ENCODE measurements at places on chromosomes 5 and 9.

- DNase-seq: no peak
These were observed 112.5 kb upstream of the ERCC6L2 start for GRCh38 chr9:95763006-95763405.

GRCh38 chr5:145666591-145666990 is 168.6 kb downstream of the PRELID2 start:
- DNase-seq: no peak

- no peak for DNase-seq
These were observed 24.1 kb upstream of the PTGS1 start for GRCh38 chr9:122346478-122347347.

DNA sequence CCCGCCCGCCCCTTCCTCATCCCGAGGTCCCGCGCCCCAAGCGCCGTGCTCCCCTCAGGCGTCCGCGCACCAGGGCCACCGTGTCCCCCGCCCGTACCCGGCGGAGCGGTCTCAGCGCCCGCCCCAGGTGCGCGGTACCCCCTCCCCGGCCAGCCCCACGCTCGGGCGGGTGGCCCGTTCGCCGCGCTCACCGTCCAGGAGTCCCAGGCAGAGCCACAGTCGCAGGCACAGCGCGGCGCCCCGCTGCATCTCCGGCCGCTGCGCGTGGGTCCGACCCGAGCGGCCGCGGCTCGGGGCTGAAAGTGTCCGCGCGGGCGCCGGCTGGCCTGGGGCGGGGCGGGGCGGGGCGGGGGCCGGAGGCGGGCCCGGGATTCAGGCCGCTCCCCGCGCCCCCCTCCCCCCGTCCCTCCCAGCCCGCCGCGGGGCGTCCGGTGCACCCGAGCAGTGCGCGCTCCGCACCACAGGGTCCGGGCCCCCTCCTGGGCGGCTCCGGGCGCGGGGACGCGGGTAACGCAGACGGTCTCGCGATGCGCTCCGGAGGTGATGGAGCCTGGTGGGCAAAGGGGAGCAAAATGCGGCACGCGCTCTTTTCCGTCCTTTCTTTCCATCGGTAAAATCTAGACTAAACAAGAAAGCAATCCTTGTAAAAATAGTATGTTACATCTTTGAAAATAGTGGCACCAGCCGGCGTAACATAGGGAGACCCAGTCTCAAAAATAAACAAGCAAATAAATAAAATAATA is at the start of gene FLT4:
Gene FLT4, minus strand, starts transcription at position 304 of the 743 bp plus-strand sequence. Its CDS starts 55 bp downstream, at position 249.
- DNase-seq: no peak

DNA sequence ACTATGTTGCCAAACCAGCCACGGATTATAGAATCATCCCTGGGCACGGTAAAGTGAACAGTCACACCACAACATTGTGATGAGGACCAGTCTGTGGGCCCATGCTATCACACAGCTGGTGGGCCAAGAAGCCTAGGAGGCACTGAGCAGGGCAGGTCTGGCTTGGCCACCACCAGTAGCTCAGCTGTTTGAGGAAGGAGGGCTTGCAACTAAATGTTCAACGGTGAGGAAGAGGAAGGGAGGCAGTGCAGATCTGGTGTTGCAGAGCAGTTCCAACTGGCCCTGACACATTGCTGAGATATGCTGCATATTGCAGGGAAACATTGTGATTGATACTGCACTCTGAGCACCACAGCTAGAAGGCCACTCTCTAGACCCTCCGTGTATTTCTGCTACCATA is 77.9 kb upstream of the ATG10 start:
- DNase-seq: no peak

GRCh38 chr9:133199648-133200321 is 9.3 kb downstream of the OBP2B start:
- no peak for DNase-seq

DNA sequence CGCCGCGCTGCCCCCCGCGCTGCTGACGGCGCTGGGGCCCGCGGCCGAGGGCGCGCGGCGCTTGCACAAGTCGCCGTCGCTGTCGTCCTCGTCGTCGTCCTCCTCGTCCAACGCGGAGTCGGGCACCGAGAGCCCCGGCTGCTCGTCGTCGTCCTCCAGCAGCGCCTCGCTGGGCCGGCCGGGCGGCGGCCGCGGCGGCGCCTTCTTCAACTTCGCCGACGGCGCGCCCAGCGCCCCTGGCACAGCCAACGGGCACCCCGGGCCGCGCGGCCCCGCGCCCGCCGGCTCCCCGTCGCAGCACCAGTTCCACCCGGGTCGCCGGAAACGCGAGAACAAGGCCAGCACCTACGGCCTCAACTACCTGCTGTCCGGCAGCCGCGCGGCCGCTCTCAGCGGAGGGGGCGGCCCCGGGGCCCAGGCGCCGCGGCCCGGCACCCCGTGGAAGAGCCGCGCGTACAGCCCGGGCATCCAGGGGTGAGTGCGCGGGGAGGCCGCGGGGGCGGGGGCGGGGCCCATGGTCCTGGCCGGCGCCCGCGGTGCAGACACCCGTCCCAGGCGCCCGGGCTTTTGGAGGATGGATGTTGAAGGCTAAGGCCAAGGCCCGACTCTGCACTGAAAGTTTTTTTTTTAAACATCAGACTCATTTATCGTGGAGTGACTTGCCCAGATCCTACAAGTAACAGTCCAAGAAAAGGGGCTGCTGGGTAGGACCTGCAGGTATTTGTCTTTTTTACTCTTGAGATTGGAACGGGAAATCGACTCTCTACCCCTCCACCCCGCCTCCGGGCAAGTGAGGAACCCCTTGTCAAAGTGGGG is 1.2 kb downstream of the TENT4A start:
- no peak for DNase-seq

DNA sequence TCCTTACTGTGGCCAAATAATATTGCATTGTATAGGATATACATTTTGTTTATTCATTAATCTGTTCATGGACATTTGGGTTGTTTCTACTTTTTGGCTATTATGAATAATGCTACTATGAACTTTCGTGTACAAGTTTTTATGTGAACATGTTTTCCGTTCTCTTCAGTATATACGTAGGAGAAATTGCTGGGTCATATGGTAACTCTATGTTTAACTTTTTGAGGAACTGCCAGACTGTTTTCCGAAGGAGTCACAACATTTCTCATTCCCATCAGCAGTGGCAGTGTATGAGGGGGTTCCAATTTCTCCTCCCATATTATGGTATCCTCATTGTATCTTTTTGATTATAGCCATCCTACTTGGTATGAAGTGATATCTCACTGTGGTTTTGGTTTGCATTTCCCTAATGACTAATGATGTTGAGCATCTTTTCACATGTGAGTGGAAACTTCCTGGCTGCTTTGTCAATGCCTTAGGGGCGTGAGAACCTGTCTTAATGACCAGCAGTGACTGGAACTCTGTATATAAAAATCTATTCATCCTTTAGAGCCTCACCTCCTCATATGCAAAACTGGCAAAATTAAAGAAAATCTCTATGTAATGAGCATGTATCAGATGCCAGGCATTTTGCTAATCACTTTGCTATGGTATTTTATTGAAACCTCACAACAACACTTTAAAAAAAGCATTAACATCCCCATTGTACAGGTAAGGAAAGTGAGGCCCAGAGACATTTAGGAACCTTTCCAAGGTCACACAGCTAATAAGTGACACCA is 47.8 kb upstream of the TGFBR1 start:
- no peak for DNase-seq

DNA sequence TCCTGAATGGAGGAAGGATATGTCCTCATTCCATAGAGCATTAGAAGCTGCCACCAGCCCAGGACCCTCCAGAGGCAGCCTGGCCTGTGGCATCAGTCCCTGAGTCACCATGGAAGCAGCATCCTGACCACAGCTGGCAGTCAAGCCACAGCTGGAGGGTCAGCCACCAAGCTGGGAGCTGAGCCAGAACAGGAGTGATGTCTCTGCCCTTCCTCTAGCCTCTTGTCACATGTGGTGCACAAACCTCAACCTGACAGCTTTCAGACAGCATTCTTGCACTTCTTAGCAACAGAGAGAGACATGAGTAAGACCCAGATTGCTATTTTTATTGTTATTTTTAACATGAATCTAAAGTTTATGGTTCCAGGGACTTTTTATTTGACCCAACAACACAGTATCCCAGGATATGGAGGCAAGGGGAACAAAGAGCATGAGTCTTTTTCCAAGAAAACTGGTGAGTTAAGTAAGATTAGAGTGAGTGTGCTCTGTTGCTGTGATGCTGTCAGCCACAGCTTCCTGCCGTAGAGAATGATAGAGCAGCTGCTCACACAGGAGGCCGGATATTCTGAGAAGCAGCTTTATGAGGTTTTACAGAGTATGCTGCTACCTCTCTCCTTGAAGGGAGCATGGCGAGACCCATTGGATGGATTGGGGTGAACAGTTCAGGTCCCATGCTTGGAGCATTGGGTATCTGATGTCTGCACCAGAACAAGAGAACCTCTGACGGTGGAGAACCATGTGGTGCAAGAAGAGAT is 13.0 kb upstream of the CYFIP2 start:
- DNase-seq: no peak

DNA sequence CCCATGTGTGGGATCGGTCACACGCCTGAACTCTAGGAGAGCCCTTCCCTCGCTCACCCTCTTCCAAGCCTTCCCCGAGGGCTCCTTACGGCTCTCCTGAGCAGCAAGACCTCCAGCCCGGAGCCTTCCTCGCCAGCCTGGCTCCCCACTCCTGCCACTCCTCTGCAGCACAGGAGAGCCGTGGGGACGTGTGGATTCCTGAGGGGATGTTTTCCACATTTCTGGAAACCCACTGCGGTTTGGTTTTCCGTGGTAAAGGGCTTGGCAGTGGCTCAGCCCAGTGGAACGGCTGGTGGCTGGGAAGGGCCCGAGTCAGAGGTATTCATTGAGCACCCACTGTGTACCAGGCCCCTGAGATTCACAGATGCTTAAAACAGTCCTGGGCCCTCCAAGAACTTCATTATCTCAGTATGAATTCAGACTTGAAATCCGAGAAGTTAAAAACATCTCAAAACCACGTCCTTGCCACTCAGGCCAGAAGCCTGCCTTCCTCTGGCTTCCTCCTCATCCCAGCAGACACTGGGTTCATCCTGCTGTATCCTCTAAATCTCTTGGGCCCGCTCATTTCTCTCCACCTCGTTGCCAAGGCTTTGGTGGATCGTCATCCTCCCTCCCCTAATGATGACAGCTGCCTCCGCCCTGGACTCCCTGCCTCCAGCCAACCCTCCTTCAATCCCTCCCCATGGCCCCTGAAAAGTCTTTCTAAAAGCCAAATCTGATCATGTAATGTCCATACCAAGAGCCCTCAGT is 109.6 kb downstream of the FGF18 start:
- DNase-seq: no peak

DNA sequence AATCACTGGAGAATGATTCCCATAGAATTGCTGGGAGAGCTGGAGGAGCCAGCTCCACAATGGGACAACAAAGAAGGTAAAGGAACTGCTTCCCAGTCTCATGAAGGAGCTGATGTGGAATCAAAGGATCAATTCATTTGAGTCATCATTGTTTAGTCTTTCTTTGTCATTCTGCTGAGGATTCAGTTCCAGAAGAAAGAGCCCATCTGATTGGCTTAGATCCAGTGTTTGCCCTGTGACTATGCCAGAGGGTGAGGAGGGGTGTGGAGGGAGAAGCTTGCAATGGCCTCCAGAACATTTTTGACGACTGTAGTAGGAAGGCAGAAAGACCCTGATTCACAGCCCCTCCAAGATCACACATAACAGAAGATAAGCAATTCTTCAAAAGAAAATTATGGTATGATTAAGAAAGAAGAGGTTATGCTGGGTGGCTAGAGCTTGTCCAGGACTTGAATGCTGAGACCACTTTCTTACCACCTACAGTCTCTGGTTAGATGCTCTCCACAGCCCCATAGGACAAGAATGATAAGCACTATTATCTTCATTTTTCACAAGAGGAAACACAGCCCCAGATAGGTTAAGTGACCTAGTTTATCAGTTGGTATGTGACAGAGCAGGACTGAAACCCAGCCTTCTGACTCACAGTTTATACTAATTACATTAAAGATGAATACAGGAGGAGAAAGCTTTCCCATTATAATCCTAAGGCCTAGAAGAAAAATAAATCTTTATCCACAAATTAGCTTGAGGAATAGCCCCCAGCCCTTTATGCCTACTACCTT is 363.1 kb downstream of the PRELID2 start:
- no peak for DNase-seq

- DNase-seq: no peak
These were observed 335.0 kb downstream of the DEPDC1B start for GRCh38 chr5:60365001-60365400.

GRCh38 chr5:120255214-120255613 is 208.9 kb upstream of the PRR16 start:
- no peak for DNase-seq

DNA sequence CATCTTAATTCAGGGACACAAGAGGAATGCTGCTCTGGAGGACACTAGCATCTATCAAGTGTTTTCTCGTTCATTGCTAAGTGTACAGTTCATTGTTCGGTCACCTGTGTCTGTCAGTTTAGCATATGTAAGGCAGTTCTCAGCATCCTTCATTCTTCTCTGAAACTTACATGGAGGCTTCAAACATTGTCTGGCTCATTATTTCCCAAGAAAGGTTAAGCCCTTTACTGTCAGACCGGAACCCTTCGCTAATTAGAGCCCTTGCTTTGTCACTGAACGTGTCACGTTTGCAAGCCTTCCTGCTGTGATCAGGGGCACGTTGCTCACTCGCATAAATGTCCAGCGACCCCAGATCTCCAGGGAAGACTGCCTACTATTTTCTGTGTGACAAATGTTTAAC is 62.3 kb upstream of the RIOK2 start:
- DNase-seq: no peak

- no peak for DNase-seq
These were observed 9.1 kb downstream of the PTGES2 start for GRCh38 chr9:128118472-128118857.

GRCh38 chr5:75091597-75091996 is 39.2 kb upstream of the GCNT4 start:
- no peak for DNase-seq

GRCh38 chr5:111229871-111230810 is 6.0 kb downstream of the CAMK4 start:
- no peak for DNase-seq

GRCh38 chr5:94932259-94932658 is 313.8 kb downstream of the SLF1 start:
- no peak for DNase-seq

DNA sequence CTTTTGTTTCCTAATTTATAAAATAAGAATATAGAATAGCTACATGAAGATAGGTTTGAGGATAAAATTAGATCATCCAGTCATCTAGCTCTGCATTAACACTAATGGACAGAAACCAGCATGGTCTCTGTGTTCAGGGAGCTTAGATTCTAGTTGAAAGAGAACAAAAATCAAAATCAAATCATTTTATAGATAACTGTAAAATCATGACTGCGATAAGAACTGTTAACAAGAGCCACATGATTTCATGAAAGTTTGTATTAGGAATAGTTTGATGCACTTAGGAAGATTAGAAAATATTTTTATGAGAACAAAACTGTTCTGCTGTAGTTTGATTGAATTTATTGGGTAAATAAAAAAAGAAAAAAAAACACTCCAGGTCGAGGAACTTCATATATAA is 1074.7 kb downstream of the MAT2B start:
- no peak for DNase-seq

DNA sequence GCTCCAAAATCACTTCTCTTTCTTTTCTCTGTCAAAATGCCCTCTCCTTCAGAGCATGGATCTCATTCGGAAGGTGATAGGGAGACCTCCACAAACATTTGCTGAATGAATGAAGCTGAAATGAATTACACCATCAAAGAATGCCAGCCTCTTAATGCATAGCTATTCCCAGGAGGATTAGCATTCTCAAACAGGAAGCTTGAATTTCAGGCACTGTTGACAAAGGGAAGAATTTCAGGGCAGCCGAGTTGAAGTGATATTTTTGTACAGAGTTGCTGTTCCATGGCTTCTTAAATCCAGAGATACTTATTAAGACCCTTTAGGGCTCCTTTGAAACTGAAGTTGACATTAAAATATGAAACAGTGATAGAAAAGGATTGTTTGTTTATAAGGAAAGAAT is 18.8 kb downstream of the HBEGF start:
- DNase-seq: no peak

GRCh38 chr9:101486693-101487442 is 46.8 kb upstream of the RNF20 start:
- no peak for DNase-seq
